ENCODE measurements at places on chromosomes 7 and 10. TPM values are rescaled to one million over a fixed set of nuclear protein-coding genes. Genes with fewer than 3 reads are reported as not detected.

- DNase-seq = no peak
These were observed 36.0 kb upstream of the CUX1 start for GRCh38 chr7:101781439-101781838.

GRCh38 chr10:124217906-124218804, 124.8 kb upstream of the CHST15 start:
- no peak for DNase-seq

DNA sequence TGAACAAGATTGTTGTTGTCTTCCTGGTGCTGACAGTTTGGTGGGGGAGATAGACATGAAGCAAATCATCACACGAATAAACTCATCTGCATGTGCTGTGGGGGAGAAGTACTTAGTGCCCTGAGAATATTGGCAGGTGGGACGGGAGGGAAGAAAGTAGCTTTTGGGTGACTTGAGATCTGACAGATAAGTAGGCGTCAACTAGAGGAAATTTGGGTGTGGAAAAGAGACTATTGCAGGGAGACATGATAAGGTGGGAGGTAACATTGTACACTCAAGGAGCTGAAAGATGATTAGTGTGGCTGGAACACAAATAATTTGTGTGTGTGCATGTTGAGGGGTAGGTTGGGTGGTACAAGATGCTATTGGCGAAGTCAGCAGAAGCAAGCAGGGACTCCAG, 30.1 kb downstream of the CNNM2 start:
- no peak for DNase-seq

DNA sequence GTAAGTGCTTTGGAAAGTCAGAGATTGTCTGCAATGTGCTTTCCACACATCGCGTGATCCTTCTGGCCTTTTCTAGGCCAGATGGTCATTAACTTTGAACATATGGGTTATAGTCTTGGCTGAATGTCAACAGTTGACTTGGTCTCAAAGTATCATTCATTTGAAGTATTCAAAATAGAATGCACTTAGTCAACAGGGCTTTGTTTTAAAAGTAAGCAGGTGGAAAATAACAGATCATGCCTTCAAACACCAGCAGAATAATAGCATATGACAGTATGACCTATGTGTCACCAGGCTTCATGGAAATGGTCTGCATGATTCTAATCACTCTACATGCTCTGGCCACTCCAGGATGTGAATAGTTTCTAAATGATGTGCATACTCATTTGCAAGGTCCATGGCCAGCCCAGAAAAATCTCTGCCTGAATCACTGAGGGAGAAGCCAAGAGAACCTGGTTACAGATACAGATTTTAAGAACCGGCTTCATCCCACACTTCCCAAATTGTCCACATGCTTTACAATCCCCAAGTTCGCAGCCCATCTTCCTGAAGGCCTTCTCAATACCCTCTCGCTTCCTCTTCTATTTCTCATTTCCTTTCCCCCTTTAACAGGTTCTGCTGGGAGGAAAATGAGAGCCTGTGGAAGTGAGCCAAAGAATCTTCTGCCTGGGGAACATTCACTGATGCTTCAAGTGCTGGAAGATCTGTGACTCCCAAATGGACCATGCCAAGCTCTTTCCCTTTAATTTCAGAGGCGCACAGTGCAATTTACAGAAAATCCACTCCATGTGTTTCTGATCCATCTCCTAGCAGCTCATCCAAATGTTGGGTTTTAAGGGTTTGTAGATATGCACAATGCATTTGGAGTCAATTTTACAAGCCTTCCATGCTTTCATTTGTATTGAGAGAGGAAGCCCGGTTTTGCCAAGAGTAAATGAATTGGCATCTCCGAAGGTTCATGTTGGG, 122.8 kb upstream of the GDF10 start:
- no peak for DNase-seq

GRCh38 chr10:53650794-53651193, 878.2 kb upstream of the MBL2 start:
- no peak for DNase-seq

GRCh38 chr7:4824120-4824775, 37.6 kb downstream of the PAPOLB start:
- no peak for DNase-seq

GRCh38 chr10:63712717-63713115, 191.5 kb downstream of the REEP3 start:
- no peak for DNase-seq

- DNase-seq = no peak
These were observed 43.3 kb upstream of the ADGRA1 start for GRCh38 chr10:133044401-133044811.

GRCh38 chr10:96176985-96177384, 46.9 kb downstream of the ZNF518A start:
- no peak for DNase-seq

DNA sequence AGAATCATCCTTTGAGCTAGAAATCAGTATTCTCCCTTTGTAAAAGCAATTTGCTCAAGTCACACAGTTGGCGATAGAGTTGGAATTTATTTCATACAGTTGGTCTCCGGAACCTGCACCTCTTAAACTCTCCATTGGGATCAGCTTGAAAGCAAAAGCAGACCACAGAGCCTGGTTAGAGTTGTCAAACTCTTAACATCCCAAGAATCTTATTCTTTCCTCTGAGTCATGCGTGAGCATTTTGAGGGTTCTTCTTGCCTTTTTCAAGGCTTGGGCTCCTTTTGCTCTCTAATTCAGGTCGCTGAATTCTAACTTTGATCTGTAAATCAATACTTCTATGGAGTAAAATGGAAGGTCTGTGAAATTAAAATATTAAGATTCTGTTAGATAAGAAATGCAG, 19.6 kb upstream of the SCIN start:
- DNase-seq = no peak

DNA sequence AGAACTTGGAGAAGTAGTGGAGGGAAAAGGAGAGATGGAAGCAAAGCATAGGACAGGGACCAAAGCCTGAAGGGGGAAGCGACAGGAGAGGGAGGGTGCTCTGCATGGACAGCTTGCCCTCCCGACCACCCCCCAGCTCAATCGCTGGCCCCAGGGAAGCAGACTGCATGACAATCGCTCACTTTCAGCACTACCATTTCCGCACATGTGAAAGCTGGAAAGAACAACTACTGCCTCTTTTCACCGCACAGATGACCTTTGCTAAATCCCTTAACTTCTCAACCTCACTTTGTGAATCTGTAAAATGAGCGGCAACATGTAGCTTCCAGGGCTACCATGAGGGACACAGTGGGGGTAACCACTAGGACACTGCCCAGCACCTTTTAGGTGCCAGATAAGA, 17.1 kb downstream of the VOPP1 start:
- DNase-seq = no peak

GRCh38 chr10:33553748-33554571, 219.5 kb upstream of the NRP1 start:
- no peak for DNase-seq

- DNase-seq = no peak
These were observed 13.0 kb downstream of the CD36 start for GRCh38 chr7:80651471-80651870.

GRCh38 chr10:3238115-3238871, 65.7 kb upstream of the PITRM1 start:
- DNase-seq = no peak

DNA sequence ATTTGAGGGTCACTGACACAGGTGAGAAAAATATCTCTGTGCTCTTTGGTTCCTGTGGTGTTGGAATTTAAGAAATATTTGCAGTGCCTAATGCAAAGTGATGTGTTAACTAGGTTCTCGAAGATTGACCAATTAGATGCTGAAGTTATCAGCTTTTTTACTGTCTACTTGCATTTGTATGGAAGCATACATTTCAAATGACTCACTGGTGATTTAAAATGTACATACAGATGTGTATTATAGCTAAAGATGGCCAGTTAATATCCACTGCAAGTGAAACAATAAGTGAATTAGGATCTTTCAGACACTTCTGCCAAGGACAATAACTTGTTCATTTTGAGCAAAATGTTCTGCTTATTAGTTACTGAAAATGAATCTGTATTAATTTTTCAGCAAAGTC, 205.0 kb downstream of the FANK1 start:
- no peak for DNase-seq

GRCh38 chr7:28956608-28957063, 1.5 kb downstream of the TRIL start:
- peak; percentile 85 for DNase-seq

DNA sequence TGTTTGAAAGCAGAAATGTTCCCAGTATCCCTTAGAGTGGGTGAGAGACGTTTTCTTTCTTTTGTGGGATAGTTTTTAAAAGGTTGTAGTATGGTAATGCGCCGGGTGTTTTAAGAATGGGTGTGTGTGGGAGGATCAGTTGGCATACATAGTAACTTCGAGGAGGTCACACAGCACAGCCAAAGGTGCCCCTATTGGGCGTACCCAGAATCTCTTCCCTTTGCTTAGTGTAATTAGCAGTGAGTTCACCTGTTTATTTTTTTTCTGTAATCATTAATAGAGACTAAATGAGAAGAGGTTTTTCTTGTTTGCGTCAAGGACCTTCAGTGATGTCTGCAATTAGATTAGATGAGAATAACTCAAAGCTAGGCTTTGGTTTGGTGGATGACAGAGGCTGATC, 1.5 kb downstream of the PLEKHA8 start:
- peak; percentile 50 for DNase-seq

DNA sequence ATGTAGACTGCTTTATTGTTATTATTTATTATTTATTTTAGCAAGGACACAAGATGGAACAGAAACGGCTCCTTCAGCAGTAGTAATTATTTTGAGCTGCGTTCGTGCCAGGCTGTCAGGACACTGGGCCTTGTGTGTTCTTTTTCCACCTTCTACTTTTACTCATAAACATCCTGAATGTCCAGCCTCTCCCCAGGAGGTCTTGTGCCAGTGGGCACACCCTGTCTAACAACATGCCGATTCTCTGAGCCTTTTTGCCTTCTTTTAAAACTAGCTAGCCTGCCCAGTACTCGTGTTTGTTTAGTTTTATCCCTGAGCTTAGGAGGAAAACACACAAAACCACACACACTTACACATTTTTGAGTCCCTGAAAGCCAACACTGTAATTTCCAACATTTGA, 1.2 kb downstream of the SCIN start:
- DNase-seq = no peak

DNA sequence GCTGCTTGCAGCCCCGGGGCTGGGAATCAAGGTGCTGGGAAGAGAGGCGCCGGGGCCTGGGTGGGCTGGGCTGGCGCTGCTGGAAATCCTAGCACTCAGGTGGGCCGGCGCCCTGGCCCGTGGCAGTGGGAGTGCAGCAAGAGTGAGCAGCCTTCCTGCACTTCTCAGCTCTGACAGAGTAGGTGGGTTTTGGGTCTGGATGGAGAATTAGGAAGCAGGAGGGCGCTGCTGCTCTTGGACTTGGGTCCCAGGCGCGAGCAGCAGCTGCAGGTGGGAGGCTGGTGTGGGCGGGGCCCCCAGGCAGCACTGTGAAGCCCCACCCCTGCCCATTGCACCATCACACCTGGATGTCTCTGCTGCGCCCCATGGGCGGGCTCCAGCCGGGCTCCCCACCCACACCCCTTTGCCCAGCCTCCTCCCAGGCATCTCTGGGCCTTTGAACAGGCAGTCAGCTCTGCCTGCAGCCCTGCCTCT, 6.0 kb downstream of the BRI3 start:
- peak; percentile 95 for DNase-seq

DNA sequence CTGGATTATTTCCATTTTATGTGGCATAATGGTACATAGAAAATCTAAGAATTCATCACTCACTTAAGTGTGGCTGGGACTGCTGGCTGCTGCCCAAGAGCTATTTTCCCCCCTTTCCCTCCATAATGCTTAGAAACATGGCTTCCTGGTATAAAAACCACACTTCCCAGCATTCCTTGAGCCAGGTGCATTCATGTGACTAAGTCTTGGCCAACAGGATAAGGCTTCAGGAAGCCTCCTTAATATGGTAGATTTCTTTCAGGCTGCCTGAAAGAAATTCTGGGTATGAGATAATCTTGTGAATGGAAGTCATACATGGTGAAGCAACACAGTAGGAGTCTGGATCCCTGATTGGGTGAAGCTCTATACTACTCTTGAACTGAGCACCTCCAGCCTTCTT, 178.0 kb downstream of the JAZF1 start:
- DNase-seq = no peak

DNA sequence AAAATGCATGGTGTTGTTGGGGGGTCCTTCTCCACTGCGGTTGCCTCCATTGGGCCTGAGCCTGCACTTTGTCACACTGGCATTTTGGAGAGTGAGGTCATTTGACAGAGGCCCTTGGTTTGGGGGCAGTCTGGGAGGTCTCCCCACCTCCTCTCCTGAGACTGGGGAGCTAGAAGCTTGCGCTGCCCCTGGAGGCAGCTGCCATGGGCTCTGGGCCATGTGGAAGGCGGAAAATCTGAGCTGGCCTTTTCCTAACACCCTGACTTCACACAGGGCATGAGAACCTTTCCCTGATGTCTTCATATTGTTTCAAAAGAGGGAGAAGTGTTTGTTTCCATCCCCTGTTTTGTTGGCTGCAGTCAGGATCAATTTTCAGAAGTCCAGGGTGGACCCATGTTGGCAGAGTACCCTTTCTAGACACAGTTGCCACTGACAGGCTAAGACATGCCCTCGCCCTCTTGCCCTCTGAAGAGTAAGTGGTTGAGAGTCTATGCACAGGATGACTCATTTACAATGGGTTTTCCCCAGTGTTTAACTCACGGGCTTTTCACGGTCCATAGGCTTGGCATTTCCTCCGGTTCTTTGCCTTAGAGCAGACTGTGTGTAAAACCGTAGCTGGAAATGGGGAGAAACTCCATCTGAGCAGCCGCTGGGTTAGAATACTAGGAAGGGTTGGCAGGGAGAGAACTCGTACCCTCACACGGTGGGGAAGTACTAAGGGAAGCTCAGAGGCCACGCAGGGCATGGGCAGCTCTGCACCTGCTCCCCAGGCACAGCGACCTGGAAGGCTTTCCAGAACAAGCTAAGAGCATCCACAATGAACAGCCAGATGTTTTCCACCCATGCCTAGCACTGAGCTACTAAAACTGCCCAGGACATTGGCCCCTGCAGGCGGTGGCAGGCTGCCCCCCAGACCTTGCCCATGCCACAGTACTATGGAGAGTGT, 655.0 kb downstream of the SDK1 start:
- DNase-seq = peak; percentile 74

DNA sequence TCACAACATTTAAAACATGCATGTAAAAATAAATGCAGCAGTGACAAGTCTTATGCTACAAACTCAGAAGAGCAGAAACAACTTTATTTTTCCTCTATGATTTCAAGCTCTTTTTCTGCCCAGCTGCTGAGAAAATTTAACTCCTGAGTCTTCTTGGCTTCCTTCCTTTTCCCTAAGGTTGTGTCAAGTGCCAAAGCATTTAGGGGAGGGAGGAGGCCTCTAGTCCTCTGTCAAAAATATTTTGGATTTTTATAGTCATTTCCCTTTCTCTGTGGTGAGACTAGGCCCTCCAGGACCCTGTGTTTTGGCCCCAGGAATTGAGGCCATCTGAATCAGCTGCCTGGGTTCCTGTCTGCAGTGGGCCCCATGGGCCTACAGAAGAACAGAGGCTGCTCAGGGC, 11.0 kb upstream of the PILRB start:
- no peak for DNase-seq

Gene VGF
- polyA plus RNA-seq = not detected

Gene LBX1
- 0.04 TPM for polyA plus RNA-seq

Gene ADRA2A
- polyA plus RNA-seq = 1.6 TPM

Gene ERVW-1
- not detected for polyA plus RNA-seq

Gene CABCOCO1
- 0.15 TPM for polyA plus RNA-seq

Gene EBLN1
- polyA plus RNA-seq = not detected

Gene TMEM236
- 53.0 TPM for polyA plus RNA-seq

Gene TAS2R41
- not detected for polyA plus RNA-seq

Gene SEMA3D
- 0.95 TPM for polyA plus RNA-seq

All from small intestine (tissue), 16 donors.